ENCODE measurements at places on chromosomes 1 and 21.

DNA sequence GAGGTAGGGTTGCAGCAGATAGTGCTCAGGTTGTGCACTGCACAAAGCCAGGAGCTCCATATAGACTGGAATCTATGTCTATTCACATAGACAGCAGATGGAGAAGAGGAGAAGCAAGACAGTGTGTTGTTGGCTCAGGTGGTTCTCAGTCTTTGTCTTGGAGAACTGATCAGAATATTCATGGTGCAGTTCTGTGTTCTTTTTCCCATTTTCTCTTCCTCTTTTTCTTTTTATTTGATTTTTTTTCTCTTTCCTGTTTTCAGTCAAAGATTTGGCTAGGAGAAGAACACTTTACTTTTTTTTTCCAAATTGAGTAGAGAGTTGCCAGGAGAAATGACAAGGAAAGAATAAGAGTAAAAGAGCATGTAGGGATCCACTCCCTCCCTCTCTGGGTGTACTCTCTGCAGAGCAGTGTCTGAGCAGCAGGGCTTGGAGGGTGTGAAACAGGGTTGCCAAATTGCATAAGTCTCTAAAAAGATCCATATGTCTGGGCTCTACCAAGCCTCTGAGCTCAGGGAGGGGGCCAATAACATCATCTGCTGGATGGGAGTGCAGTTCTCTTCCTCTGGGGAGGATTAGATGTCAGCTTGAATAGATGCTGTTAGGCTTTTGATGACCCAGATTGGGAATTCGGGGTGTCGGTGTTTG lies 8.7 kb upstream of the CD34 start:
- DNase-seq, result no peak

DNA sequence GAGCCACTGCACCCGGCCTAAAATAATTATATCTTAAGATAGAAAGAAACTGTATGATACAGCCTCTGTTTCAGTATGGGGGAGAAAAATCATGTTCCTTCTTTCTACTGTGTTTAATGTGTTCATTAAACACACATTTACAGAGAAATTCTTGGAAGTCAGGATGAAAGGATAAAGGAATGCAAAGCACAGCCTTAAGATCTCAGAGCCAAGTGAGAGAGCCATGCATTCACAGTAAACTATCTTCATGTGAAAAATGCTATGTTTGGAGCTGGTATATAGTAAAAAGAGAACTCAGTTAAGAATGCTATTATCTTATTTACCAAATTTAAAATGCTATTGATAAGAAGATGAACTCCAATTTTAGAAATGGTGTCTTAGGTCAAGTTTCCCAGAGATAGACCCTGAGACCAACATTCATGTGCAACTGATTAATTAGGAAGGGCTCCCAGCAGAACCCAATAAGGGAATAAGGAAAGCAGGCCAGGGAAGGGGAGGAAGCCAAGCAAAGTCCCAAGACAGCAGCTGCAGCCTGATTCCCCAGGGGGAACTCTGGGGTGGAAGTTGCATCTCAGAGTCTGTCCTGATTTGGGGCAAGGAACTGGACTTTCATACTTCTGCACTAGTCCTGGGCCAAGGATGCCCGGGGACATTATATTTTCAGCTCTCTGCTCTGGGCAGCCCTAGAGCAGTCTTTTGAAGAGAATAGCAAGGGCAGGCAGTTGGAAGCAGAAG lies 130.0 kb upstream of the ZNF648 start:
- DNase-seq, result no peak

GRCh38 chr1:203324105-203325025 lies 19.0 kb downstream of the BTG2 start:
- DNase-seq, result no peak

- DNase-seq, result no peak
Measured at GRCh38 chr1:183147735-183148134, 38.3 kb upstream of the LAMC2 start.

GRCh38 chr1:41780322-41780721 lies 138.4 kb downstream of the HIVEP3 start:
- DNase-seq, result no peak

DNA sequence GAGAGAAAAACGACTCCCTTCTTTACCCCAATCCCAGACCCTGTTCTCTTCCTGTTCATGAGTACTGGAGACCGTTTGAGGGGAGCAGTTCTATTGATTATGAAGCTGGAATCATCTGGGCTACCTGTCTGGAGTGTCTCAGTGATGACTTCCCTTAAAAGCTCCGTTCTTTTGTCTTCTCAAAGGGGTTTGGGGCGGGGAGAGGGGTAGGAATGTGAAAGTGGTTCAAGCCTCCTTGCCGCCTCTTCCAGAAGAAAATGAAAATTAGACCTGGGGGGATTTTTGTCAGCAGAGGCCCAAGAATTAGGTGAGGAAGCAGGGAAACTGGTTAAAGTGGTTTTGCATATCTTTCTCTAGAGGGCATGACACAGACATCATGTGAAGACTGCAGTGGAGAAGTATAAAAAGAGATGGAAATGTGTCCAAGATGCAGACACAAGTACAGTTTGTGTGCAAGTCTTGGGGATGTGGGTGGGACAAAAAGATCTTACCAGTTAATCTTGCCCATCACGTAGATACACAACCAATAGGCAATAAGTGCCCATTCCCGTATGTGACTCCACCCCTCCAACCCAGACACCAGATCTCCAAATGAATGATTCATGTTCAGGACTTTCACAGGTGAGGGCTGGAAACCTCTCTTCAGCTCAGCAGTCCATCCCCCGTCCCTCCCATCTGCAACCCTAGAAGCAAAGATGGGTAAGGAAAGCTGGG lies 470 bp upstream of the MTMR11 start:
- no peak for DNase-seq

Measured in stimulated activated CD8-positive, alpha-beta memory T cell treated with anti-CD3 and anti-CD28 coated beads, Interleukin-15, amount 100 ng/mL, for 4 hours (primary cell).